Activated T-cell treated with anti-CD3 and anti-CD28 coated beads for 1 hour (primary cell): ENCODE measurements at places on chromosomes 16 and 17.

- peak; percentile 3 for DNase-seq
Observed at GRCh38 chr16:79334127-79334526, 266.4 kb downstream of the MAF start.

DNA sequence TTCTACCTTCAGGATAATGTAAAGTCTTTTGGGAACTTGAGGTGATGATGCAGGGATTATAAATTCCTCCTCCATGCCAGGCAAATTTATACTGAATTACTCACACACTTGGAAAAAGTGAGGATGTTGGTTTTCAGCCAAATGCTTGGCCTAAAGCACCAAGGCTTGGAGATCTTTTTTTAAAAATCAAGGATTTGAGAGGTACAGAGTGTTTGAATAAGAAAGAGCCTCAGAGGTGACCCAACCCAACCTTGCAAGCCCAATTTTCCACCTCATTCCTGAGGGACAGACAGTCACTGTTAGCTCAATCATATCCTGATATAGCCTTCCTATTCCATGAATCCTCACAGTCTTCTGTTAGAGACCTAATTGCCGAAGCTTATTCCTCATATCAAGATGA is 14.0 kb downstream of the GRIN2A start:
- no peak for DNase-seq

- DNase-seq, result no peak
Observed at GRCh38 chr17:8091033-8091687, 3.6 kb upstream of the ALOX12B start.

DNA sequence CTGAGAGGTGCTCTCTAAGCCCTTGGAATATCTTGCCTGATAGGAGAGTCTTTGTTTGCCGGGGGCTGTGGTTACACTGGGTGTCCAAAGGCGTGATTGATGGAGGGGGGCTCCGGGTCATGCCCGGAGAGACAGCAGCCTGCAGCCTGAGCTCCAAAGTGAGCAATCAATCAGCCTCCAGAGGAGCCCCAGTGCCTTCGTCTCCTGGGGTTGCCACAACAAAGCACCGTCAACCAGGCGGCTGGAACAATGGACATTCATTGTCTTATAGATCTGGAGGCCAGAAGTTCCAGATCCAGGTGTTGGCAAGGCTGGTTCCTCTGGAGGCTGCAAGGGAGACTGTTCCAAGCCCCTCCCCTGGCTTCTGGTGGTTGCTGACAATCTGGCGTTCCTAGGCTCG is 24.0 kb upstream of the GINS2 start:
- DNase-seq, result no peak

GRCh38 chr16:66204756-66205155 is 161.7 kb upstream of the CDH5 start:
- no peak for DNase-seq

- DNase-seq, result no peak
Observed at GRCh38 chr17:47686664-47687327, 7.2 kb upstream of the TBKBP1 start.

GRCh38 chr16:20519231-20519630 is 56.9 kb downstream of the ACSM2B start:
- DNase-seq, result no peak

GRCh38 chr16:59540621-59541020 is 806.5 kb upstream of the GOT2 start:
- no peak for DNase-seq

DNA sequence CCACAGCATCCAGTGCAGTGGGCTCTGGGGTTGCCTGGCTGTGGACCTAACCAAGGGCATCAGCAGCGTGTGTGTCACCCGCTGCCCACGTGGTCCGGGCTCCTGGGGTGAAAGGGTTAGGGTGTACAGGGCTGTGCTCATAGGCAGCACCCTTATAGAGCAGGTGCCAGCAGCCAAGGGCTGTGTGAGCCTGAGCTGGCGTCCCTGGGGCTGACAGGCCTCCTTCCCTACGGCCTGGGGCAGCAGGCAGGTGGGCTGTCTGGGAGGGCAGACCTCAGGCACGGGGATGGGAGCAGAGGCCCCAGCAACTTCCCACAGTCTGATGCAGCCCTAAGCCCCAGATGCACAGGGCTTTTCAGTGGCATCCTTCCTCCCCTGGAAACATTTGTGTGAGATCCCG is 13.9 kb downstream of the CD300A start:
- DNase-seq, result no peak

- no peak for DNase-seq
Observed at GRCh38 chr16:55149622-55150021, 174.4 kb upstream of the IRX6 start.

DNA sequence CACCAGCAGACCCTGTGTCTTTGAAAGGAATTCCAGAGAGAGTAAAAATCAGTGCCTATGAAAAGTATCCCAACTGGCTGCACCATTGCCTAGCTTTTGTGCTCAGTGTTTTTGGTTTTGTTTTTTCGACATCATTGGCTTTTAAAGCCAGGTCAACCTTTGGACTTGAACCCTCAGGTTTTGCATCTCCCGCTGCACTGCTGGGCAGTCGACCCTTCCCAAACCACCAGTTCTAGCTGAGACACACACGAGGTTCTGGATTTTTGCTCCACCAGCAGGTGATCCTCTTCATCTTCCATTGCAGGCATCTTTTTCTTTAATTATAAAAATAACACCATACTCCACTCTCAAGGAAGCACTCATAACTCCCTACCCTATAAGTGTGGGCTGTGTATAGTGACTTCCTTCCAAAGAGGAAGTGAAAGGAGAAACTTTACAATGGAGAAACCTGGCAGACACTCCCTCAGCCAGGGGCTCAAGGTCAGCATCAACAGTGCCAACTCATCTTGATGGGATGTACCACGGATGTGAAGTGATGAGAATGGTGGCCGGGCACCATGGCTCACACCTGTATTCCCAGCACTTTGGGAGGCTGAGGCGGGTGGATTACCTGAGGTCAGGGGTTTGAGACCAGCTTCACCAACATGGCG is 57.8 kb downstream of the BMERB1 start:
- no peak for DNase-seq

GRCh38 chr16:81883235-81883634 is 104.1 kb downstream of the PLCG2 start:
- no peak for DNase-seq

GRCh38 chr17:21549107-21549687 is 143.1 kb upstream of the KCNJ18 start:
- DNase-seq, result no peak

- DNase-seq, result no peak
Observed at GRCh38 chr16:2082983-2083364, 35.2 kb downstream of the TSC2 start.

DNA sequence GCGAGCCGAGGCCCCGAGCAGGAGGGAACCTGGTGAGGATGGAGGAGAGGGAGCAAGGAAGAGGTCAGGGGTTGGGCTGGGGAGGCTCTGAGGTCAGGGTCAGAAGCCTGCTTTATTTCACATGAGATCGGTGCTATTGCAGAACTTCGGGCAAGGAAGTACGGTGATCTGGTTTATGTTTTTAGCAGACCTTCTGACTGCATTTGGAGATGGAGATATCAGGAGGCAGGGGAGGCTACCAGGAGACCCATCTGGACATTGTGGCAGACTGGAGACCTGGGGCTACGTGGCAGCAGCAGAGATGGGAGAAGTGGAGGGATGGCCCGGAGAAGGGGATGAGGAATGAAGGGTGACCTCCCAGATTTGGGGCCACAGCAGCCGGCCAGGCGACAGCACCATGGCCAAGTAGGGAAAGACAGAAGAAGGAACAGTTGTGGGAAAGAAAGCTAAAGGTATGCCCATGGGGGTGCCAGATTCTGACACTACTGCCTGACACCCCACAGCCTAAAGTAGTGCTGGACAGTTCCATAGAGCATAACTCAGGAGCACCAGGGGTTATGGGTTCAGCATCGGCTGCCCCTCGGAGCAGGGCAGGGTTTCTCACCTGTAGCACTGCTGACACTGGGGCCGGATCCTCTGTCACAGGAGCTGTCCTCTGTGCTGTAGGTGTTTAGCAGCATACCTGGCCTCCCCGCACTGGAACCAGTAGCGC is 7.4 kb downstream of the CACNG4 start:
- DNase-seq, result no peak

DNA sequence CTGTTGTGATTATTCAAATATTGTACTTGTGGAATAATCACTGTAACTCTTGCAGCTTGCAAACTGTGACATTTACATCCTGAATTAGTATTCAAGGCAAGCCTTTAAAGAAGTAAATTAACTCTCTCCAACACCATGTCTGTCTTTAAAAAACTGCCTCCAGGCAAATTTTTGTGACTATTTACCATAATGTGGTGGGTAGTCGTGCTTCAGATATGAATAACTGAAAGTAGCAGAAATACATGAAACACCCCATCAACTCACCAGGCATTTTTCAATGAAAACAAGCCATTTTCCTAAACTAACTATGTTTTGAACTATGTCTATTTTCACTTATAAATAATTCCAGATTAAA is 217.4 kb upstream of the PSMD7 start:
- DNase-seq, result no peak

GRCh38 chr17:258906-259305 is 77.5 kb upstream of the DOC2B start:
- DNase-seq, result no peak

GRCh38 chr16:11552440-11552839 is 34.3 kb downstream of the LITAF start:
- DNase-seq, result no peak

GRCh38 chr17:82814834-82815233 is 25.0 kb downstream of the ZNF750 start:
- no peak for DNase-seq

GRCh38 chr16:82996814-82997213 is 370.0 kb downstream of the CDH13 start:
- no peak for DNase-seq

DNA sequence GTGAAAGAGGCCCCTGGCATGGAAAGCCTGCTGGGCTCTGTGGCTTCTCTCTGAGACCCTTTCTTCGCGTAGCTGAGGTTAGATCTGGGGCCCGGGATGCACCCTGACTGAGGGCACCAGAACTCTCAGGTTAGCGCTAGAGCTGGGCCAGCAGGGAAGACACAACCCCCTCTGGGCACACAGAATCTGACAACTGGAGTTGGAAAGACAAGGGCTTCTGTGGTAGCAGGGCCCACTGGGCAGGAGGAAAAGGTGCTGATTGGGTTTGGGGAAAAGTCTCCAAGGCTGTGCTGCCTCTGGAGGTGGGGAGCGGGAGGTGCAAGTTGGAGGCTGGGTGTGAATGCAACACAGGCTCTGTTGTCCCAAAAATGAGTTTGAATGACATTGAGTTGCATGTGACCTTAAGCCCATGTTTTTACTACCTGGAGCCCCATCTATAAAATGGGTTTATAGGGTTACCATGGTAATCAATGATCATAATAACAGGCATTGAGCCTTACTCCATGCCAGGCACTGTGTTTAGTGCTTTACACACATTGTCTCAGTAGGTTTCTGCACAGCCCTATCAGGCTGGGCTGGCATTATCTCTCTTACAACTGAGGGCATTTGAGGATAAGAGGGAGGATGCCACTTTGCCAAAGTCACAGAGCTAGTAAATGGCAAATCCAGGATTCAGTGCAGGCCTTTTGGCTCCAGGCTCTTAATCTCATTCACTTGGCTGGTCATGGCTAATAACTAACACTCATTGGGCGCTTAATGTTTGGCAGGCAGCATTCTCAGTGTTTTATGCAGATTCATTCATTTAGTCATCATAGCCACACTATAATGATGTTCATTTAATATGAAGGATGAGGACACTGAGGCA is 9.5 kb upstream of the IGFBP4 start:
- DNase-seq, result no peak

DNA sequence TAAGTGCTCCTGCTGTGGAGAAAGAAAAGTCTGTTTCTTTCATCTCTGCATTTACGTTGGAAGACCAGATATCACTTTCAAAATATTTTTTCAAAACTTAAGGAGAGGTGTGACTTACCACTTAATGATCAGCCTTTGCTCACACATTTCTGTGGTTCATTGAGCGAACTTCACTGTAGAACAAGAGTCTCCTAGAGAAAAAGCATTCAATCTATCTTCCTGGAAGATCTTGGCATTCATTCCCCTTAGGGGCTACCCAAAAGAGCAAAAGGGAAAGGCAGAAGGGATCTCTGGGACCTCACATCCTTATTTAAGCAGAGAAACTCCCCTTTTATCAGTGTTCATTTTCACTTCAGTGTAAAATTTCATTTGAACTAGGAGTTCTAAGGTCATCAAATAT is 61.2 kb downstream of the HS3ST3A1 start:
- no peak for DNase-seq

GRCh38 chr17:28867276-28867675 is 12.5 kb downstream of the ERAL1 start:
- no peak for DNase-seq

- DNase-seq, result no peak
Observed at GRCh38 chr16:57946181-57946801, 24.6 kb downstream of the CNGB1 start.

GRCh38 chr16:556474-557173 is 3.6 kb upstream of the PRR35 start:
- no peak for DNase-seq

GRCh38 chr17:31509095-31509804 is 117.8 kb downstream of the RAB11FIP4 start:
- DNase-seq, result no peak

- DNase-seq, result no peak
Observed at GRCh38 chr17:62657690-62658089, 30.2 kb downstream of the MRC2 start.

GRCh38 chr17:43574896-43575525 is 28.9 kb upstream of the ETV4 start:
- no peak for DNase-seq

DNA sequence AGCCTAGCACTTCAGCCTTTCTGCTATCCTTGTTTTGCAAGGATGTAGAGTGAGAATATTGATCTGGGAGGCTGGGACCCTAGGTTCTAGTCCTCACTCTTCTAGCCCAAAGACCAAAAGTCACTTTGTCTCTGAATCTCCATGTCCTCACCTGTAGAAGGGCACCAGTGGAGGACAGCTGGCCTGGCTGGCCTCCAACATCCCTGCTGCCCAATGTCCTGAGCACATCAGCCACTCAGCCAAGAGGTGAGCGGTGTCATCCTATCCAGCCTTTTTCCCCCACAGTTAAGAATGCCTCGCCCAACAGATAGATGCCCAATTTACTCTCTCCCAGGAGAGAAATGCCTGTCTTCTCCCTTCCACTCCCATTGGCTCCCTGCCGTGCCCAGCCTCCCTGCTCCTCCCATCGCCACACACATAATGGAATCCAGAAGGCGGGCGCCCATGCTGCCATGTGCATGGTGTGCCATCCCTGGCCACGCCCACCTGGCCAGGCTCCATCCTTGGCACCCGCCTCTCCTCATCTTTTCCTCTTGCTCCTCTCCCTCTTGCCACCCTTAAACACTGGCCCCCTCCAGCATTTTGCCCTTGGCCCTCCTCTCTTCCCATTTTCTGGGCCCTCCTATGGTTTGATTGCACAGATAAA is 157.3 kb upstream of the SDK2 start:
- DNase-seq, result no peak

DNA sequence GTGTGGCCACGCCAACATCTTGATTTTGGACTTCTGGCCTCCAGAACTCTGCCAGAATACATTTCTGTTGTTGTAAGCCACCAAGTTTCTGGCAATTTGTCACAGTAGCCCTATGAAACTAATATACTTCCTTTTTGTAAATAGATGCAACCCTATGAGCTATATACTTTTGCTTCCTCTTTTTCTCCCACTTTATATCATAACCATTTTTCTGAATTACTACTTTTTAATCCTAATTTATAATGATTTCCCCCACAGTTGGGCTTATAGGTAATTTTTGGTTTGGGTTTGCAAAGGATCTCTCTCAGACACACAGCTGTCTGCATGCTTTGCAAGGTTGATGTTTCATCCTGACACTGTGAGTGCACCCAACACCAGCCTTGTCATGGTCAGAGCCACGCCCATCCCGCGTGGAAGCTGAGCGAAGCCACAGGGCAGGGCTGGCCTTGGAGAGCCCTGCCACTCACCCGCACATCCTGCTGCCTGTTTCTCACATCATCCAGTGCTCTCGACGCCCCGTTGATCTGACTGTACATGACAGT is 5.8 kb downstream of the TRIM25 start:
- no peak for DNase-seq
